Activated CD8-positive, alpha-beta memory T cell treated with anti-CD3 and anti-CD28 coated beads, Interleukin-2, amount 10 ng/mL, durations not matched to agents 7 days and 5 days (primary cell): ENCODE measurements at places on chromosomes 11 and 22. TPM values are rescaled to one million over a fixed set of nuclear protein-coding genes. Genes with fewer than 3 reads are reported as not detected.

GRCh38 chr11:91264481-91264880 is 960.1 kb upstream of the FAT3 start:
- DNase-seq: no peak

- DNase-seq: no peak
These were observed 15.5 kb upstream of the RAC2 start for GRCh38 chr22:37259540-37260029.

GRCh38 chr11:73412308-73412707 is 36.1 kb downstream of the RELT start:
- no peak for DNase-seq

GRCh38 chr22:30763815-30764673 is 69.4 kb downstream of the OSBP2 start:
- DNase-seq: peak; percentile 74

GRCh38 chr11:9138612-9139579 is 47.5 kb upstream of the SCUBE2 start:
- DNase-seq: no peak

- DNase-seq: no peak
These were observed 60.4 kb upstream of the HSPA8 start for GRCh38 chr11:123122341-123122740.

DNA sequence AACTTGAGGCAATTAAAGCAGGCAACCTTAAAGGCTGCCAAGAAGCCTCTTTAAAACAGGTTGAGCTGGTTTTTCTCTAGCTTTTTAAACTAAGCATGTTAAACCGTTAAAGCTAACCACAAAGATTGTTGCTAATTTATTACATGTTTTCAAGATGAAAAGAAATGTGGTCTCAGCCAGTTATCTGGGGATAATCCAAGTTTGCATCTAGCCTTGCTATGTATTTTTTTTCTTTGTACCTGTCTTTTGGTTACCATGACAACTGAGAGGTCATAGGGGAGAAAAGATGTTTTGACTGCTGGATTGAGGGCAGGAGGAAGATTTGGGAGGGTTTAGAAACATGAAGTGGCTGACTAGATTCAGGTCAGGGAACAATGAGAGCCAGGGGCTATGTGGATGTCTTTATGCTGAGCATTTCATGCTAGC is 19.2 kb upstream of the PGM2L1 start:
- no peak for DNase-seq

DNA sequence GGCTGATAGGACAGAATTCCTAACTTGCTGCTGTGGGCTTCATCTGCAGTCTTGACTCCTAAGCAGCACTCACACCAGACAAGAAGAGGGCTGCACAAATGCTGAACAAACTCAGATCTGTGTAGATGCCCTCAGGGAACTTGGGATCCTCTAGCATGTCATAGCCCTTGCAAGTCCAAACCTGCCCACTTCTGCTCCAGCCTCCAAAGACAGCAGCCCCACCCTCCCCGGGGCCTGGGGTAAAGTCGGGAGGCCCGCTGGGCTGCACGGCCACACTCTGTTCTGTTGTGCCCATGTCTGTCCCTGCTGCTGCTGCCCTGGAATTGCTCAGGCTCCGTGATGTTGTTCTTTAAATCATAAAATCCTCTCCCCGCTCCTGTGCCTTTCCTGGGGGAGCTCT is 28.3 kb downstream of the DRD2 start:
- DNase-seq: no peak

The KLHDC7B gene
- 10.2 TPM for total RNA-seq

The MS4A12 gene
- not detected for total RNA-seq

The KCNJ11 gene
- 0.66 TPM for total RNA-seq
